ENCODE measurements at places on chromosomes 1 and 21. TPM values are rescaled to one million over a fixed set of nuclear protein-coding genes. Genes with fewer than 3 reads are reported as not detected.

DTL gene
- total RNA-seq, result 4.0 TPM

SHISAL2A gene
- total RNA-seq, result not detected

OR2T11 gene
- total RNA-seq, result not detected

SPRR3 gene
- not detected for total RNA-seq

C1orf141 gene
- total RNA-seq, result not detected

CD52 gene
- not detected for total RNA-seq

SPRR2F gene
- total RNA-seq, result not detected

TRIM67 gene
- not detected for total RNA-seq

FAM3B gene
- not detected for total RNA-seq

RXRG gene
- total RNA-seq, result not detected

CYP4A11 gene
- not detected for total RNA-seq

SH3BGR gene
- total RNA-seq, result 0.22 TPM

SRM gene
- total RNA-seq, result 8.7 TPM

MAP1LC3C gene
- not detected for total RNA-seq

IL10 gene
- not detected for total RNA-seq

FYB2 gene
- not detected for total RNA-seq

LY9 gene
- total RNA-seq, result not detected

NBPF14 gene
- 5.2 TPM for total RNA-seq

DMBX1 gene
- not detected for total RNA-seq
